ENCODE measurements at places on chromosomes 16 and 17.

GRCh38 chr17:36888236-36888951, 48.9 kb upstream of the LHX1 start:
- DNase-seq = no peak

GRCh38 chr16:15757630-15758251, 99.1 kb downstream of the MYH11 start:
- no peak for DNase-seq

DNA sequence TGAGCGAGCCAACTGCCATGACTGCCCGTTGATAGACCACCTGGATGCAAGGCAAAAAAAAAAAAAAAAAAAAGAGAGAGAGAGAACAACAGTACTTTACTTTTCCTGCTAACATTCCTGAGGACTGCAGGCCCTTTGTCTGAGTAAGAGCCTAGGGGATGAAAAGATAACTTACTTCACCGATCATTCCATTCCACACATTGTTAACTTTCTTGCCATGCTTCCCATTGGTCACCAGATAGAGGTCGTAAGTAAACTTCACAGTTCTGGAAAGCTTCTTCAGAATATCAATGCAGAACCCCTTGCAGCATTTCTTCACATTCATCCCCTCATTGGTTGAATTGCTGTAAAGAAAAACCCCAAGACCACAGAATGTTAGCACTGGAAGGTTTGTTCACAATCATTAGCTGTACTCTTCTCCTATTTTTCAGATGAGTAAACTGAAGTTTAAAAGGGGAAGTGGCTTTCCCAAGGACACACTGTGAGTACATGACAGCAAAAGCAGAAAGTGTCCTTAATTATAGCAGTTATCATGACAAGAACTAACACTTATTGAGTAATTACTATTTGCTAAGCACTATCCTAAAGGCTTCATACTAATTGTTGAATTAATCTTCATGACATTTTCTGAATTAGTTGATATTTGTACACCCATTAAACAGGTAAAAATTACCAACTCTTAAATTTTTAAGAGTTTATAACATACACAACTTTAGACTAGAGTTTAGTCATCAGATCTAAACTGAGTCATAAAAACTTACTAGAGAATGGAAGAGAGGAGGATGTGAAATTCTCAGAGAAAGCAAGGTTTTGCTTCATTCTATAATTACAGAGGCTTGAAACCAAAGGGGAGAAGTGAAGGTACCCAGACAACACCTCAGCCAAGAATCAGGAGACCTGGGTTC, 341.2 kb downstream of the GRIN2A start:
- DNase-seq = no peak

DNA sequence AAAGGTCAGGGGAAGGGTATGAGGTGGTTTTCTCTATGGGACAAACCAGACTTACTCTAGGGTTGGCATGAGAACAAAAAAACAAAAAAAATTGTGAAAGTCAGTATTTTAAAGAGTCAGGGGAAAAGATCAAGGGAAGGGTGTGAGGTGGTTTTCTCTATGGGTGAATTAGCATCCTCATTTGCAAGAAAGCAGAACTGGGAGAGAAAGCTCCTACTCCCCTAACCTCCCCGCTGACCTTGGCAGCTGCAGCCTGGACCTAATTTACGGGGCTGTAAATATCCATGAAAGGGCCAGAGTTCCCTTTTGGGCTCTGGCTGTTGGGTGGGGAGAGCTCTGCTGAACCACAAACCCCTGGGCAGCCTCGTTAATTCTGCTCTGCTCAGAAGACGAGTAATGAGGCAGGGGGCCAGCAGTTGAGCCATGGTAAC, 10.6 kb downstream of the RHBDL3 start:
- DNase-seq = no peak

- no peak for DNase-seq
Measured at GRCh38 chr17:42720996-42721583, 23.8 kb downstream of the EZH1 start.

GRCh38 chr16:84754353-84754856, 54.6 kb downstream of the USP10 start:
- DNase-seq = peak; percentile 51

GRCh38 chr16:80259290-80259805, 281.4 kb upstream of the DYNLRB2 start:
- no peak for DNase-seq

DNA sequence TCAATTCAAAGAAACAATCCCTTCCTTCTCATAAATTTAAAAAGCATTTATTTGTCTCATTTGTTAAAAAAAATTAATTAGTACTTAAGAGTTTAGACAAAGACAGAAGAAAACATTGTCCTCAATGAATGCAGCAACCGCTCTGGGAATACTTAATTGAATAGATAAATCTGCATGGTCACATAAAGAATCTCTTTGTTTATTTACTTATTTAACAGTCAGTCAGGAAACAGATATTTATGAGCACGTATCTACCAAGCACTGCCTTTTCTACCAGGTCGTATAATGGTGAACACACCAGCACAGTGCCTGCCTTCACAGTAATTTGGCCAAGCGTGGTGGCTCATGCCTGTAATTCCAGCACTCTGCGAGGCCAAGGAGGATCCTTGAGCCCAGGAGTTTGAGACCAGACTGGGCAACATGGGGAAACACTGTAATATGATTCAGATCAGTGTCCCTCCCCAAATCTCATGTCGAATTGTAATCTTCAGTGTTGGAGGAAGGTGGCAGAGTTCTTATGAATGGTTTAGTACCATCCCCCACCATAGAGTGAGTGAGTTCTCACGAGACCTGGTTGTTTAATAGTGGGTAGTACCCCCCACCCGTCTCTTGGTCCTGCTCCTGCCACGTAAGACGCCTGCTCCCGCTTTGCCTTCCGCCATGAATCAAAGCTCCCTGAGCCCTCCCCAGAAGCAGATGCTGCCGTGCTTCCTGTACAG, 8.1 kb downstream of the WIPI1 start:
- no peak for DNase-seq

- no peak for DNase-seq
Measured at GRCh38 chr16:77335652-77336234, 99.1 kb downstream of the ADAMTS18 start.
